ENCODE measurements at places on chromosomes 5 and 9.
A peak's percentile ranks its signal among the peaks of the same experiment; 100 is the strongest.

DNA sequence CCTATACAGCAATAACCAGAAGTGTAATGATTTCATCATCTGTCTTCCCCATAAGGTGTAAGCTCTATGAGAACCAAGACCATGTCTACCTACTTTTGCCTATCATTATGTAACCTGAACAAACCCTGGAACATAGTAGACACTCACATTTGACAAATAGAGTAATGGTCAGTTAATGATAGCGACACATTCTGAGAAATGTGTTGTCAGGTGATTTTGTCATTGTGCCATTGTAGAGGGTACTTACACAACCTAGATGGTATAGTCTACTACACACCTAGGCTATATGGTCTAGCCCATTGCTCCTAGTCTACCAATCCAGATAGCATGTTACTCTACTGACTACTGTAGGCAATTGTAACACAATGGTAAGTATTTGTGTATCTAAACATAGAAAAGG lies 22.3 kb upstream of the WDR41 start:
- no peak for DNase-seq

GRCh38 chr5:8576178-8576577 lies 707.2 kb downstream of the MTRR start:
- no peak for DNase-seq

GRCh38 chr9:108416324-108416723 lies 439.5 kb downstream of the ACTL7B start:
- DNase-seq = no peak

DNA sequence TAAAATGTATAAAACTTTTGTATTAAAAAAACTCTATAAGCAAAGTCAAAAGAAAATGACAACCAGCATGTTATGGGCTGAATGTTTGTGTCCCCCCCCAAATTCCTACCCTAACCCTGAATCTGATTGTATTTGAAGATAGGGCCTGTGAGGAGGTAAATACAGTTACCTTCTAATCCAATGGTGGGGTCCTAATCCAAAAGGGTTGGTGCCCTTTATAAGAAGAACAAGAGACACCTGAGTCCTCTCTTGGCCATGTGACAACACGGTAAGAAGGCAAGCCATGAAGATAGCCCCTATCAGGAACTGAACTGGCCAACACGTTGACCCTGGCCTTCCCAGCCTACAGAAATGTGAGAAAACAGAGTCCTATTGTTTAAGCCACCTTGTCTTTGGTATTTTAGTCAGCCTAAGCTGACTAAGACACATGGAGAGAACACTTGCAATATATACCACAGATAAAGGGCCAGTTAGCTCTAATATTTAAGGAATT lies 49.7 kb upstream of the AKNA start:
- no peak for DNase-seq

DNA sequence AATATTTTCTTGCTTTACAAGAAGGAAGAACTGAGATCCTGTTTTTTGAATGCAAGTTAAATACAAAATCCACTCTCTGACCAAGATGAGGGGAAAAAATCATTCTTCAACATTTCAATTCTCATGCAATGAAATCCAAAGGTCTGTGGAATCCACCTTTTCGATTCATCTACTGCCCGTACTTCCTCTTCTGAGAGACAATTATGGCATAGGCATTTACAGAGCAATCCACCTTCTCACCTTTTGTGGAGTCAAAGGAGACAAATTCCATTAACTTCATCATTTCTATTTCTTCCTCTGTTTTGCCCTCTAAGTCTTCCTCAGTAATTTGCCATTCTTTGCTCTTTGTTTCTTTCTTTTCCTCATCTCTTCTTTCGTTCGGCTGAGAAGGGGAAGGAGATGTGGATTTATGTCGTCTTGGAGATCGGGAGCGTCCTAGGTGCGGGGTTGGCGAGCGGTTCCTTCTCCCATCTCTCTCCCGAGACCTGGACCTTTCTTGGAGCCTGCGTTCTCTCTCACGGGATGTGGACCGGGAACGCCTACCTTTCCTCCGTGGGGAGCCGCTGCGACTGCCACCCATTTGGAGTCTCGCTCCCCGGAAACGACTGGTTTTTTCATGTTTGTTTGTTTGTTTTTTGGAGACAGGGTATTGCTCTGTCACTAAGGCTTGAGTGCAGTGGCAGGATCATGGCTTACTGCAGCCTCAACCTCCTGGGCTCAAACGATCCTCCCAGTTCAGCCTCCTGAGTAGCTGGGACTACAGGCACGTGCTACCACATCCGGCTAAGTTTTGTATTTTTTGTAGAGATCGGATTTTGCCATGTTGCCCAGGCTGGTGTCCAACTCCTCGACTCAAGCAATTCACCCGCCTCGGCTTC lies 24.3 kb upstream of the AFF4 start:
- no peak for DNase-seq

GRCh38 chr5:35240892-35241291 lies 10.6 kb upstream of the PRLR start:
- DNase-seq = no peak

GRCh38 chr5:65480306-65480865 lies 1.3 kb downstream of the ADAMTS6 start:
- peak; percentile 93 for DNase-seq

GRCh38 chr9:68950689-68951088 lies 63.2 kb downstream of the PRKACG start:
- DNase-seq = no peak

GRCh38 chr9:35945341-35946018 lies 12.5 kb downstream of the OR2S2 start:
- DNase-seq = peak; percentile 88

- no peak for DNase-seq
Measured at GRCh38 chr9:4760122-4760521, 19.1 kb upstream of the AK3 start.

GRCh38 chr9:72254901-72255545 lies 105.8 kb downstream of the GDA start:
- DNase-seq = no peak

DNA sequence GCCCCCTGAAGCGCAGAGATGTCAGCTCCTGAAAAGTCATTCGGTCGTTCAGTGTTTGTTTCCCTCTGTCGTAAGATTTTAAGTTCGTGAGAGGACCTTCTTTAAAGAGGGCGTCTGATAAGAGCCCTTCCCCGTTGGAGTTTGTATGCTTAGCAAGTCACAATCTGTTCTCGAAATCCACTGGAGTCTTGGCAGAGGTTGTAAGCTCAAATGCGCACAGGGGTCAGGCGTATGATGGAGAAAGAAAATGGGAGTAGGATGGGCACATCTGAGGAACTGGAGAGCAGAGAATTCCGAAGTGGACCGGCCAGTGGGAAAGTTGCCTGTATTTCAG lies 710 bp downstream of the HSD17B4 start:
- DNase-seq = peak; percentile 11

- peak; percentile 41 for DNase-seq
Measured at GRCh38 chr5:68749631-68750030, 344.2 kb upstream of the SLC30A5 start.

DNA sequence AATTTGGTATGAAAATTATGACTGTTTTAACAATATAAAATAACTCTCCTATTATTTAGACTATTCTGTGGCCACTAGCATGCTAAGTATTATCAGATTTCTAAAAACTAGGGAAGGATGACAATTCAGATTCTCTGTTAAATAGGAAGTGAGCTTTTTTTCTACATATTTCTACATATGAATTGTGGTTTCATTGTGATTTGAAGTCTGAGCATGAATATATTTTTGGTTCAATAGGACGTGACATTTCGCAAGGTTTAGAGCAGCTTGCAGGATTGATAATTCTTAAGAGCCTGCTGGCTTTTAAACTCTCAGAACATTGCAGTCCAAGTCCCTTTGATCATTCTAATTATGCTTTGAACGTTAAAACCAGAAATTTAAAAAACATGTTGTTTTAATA lies 82.9 kb downstream of the ADGRV1 start:
- peak; percentile 21 for DNase-seq

DNA sequence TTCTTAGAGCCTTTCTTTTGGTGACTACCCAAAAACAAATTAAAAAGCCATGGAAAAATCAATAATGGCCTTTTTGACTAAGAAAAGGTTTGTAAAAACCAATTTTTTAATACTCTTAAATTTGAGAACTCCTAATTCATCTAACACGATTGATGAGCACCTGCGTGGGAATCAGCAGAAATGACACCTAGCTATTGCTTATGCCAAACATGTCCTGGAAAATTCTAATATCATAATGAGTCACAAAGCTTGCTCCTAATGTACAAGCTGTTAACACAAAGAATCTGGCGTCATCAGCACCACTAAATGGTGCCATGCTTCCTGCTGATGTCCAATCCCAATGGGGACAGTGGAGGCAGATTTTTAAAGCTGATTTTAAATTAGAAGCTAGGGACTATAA lies 146.2 kb upstream of the LRRTM2 start:
- no peak for DNase-seq

DNA sequence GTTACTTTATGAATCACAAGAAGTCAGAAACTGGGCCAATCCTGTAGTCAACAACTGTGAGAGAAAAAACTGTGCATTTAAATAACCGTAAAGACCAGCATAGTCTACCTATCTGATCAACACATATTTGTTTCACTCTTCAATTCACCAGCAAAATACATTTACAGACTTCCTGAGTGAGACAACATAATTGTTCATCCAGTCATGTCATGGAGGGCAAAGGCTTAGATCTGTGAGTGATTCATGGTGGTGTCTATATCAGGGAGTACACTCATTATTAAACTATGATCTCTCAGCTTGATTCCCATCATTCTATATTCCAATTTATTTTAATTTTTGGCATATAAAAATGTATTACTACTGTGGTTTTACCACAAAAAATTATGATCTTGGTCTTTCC lies 694.6 kb downstream of the DNAH5 start:
- peak; percentile 1 for DNase-seq

- DNase-seq = no peak
Measured at GRCh38 chr5:80208381-80208780, 47.5 kb downstream of the SERINC5 start.

GRCh38 chr9:71763832-71764231 lies 4.5 kb downstream of the CEMIP2 start:
- peak; percentile 81 for DNase-seq

DNA sequence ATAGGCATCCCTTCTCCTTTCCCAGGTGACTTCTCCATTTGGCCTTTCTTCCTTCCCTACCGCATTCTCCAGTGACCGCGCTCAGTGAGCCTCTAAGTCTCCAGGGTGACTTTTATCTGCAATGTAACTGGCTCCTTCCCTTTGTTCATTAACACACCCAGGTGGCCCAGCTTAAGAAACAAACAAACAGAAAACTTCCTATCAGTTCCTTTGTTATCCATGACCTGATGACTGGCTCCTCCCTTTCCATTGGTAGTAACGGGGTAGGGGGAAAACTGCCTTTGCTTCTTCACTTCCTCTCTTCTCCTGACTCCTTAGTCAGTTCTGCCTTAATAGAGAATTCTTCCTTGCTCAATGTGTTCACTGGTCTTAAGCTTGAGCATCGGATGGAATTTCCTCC lies 7.0 kb upstream of the SH3GL2 start:
- no peak for DNase-seq

GRCh38 chr9:92147030-92147851 lies 32.0 kb upstream of the SPTLC1 start:
- DNase-seq = peak; percentile 92

DNA sequence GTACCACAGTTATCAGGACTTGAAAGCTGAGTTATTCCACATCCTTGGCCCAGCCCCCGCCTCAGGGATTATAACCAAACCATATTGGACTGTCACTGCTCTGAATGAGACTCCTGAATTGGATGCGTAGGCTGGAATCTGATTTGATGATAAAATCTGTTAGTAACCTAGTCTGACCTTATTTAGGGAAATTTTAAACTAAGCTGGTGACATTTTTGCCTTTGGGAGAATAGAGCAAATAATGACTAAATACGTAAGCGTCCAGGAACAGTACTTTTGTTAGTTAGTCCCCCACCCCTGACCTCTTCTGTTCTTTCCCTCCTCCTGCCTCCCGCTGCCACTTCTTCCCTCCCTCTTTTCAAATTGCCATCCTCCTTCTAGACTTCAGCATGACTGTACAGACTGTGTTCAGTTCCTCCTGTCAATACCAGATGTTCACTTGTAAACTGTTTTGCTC lies 92.6 kb downstream of the TLE4 start:
- DNase-seq = no peak

DNA sequence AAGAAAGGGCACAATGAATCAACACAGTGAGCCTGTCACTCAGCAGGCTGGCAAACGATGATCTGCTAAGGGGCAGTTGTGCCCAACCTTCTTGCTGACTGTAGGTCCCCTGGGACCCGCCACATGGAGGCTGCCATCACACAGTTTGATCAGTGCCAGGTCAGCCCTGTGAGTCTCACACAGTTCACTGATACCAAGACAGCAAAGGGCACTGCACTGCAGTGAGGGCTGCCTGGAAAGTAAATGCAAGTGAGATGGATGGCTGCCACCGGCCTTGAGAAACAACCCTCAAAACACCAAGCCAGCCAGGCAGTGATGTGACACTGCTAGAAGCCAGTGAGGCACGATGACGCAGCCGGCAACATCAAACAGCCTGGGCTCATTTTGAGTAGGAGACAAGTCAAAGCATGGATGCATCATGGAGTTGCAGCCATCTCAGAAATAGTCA lies 30.3 kb downstream of the FOXD1 start:
- no peak for DNase-seq

DNA sequence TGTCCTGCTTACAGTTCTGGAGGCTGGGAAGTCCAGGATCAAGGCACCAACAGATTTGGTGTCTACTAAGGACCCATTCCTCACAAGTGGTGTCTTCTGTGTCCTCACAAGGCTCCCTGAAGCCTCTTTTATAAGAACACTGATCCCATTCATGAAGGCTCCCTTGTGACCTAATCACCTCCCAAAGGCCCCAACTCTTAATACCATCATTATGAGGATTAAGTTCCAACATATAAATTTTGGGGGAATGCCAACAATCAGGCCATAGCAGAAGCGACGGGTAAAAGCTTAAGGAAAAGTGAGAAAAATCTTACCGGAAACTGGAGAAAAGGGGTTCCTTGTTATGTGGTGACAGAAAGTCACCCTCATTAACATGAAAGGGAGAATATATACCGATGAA lies 11.2 kb downstream of the CTNNAL1 start:
- DNase-seq = no peak

GRCh38 chr5:38719916-38720315 lies 125.9 kb upstream of the OSMR start:
- peak; percentile 73 for DNase-seq

GRCh38 chr5:103224118-103224893 lies 34.3 kb upstream of the MACIR start:
- peak; percentile 75 for DNase-seq

DNA sequence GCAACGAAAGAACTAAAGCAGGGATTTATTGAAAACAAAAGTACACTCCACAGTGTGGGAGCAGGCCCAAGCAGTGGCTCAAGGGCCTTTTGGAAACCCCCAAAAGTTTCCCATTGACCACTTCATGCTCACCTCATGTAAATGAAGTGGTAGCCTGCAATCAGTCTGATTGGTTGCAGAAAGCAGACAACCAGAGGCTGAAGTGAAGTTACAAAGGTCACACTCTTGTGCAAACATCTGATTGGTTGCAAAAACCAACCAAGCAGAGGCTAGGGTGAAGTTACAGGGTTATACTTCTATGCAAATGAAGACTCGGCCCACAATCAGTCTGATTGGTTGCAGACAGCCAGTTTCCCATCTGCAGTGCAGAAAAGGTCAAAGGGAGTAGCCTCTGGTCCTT lies 258.0 kb downstream of the YTHDC2 start:
- no peak for DNase-seq

All from fibroblast of skin of abdomen (primary cell).